ENCODE measurements at places on chromosomes 5 and 9.
A peak's percentile ranks its signal among the peaks of the same experiment; 100 is the strongest.

GRCh38 chr9:4741365-4742089 is 525 bp upstream of the AK3 start:
- peaks cover 8% of the 10 kb centered on the region for H3K4me1 ChIP-seq
- H3K4me3 ChIP-seq, result peak overlapping the region; percentile 94
- no peaks in the 10 kb centered on the region for H3K36me3 ChIP-seq
- no peaks in the 10 kb centered on the region for H3K27me3 ChIP-seq
- peak; percentile 37 for DNase-seq
- peak overlapping the region; percentile 95 for H3K27ac ChIP-seq

- peak; percentile 92 for DNase-seq
- H3K27me3 ChIP-seq, result no peaks in the 10 kb centered on the region
- peaks cover 24% of the 10 kb centered on the region for H3K4me1 ChIP-seq
- no peak overlapping the region for H3K4me3 ChIP-seq
- no peaks in the 10 kb centered on the region for H3K36me3 ChIP-seq
- H3K27ac ChIP-seq, result peak overlapping the region; percentile 63
Measured at GRCh38 chr5:38463634-38464521, 92.6 kb downstream of the LIFR start.

DNA sequence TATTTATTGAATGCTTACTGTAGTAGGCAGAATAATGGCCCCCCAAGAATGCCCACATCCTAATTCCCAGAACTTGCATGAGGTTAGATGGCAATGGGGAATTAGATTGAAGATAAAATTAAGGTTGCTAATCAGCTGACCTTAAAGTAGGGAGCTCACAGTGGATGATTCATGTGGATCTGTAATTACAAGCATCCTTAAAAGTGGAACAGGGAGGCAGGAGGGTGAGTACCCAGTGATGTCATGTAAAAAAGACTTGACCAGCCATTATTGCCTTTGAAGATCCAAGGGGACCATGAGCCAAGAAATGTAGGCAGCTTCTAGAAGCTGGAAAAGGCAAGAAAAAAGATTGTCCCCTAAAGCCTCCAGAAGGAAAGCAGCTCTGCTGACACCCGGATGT is 71.4 kb downstream of the GABBR2 start:
- DNase-seq, result no peak
- H3K4me3 ChIP-seq, result no peak overlapping the region
- H3K4me1 ChIP-seq, result no peaks in the 10 kb centered on the region
- no peak overlapping the region for H3K27ac ChIP-seq
- no peaks in the 10 kb centered on the region for H3K36me3 ChIP-seq
- H3K27me3 ChIP-seq, result peaks cover under 1% of the 10 kb centered on the region

- H3K27ac ChIP-seq, result no peak overlapping the region
- H3K27me3 ChIP-seq, result no peaks in the 10 kb centered on the region
- no peak for DNase-seq
- no peaks in the 10 kb centered on the region for H3K4me1 ChIP-seq
Measured at GRCh38 chr9:106602344-106602743, 260.6 kb upstream of the ZNF462 start.

- H3K4me1 ChIP-seq, result peaks cover 1% of the 10 kb centered on the region
- no peak overlapping the region for H3K4me3 ChIP-seq
- H3K27me3 ChIP-seq, result no peaks in the 10 kb centered on the region
- no peaks in the 10 kb centered on the region for H3K36me3 ChIP-seq
- peak; percentile 73 for DNase-seq
Measured at GRCh38 chr9:20473515-20474013, 148.7 kb downstream of the MLLT3 start.

GRCh38 chr5:72353046-72353445 is 32.9 kb downstream of the PTCD2 start:
- no peak for DNase-seq
- H3K36me3 ChIP-seq, result peaks cover 5% of the 10 kb centered on the region
- H3K27me3 ChIP-seq, result no peaks in the 10 kb centered on the region
- H3K27ac ChIP-seq, result no peak overlapping the region
- H3K4me1 ChIP-seq, result no peaks in the 10 kb centered on the region
- no peak overlapping the region for H3K4me3 ChIP-seq

DNA sequence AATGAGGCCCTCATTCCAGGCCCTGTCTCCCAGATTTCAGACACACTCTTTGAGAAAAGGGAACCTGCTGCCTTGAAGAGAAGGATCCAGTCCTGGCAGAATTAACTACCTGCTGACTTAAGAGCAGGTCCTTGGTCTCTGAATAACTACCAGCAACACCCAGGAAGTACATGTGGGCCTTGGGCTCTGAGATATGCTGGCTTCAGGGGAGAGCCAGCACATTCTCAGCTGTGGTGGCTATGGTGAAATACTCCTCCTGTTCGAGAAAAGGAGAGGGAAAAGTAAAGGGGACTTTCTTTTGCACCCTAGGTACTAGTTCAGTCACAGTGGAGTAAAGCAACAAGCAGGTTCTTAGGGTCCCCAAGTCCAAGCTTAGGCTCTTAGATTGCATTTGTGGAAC is 120.0 kb downstream of the HMHB1 start:
- H3K4me1 ChIP-seq, result no peaks in the 10 kb centered on the region
- no peak overlapping the region for H3K4me3 ChIP-seq
- H3K27me3 ChIP-seq, result no peaks in the 10 kb centered on the region
- no peak for DNase-seq

DNA sequence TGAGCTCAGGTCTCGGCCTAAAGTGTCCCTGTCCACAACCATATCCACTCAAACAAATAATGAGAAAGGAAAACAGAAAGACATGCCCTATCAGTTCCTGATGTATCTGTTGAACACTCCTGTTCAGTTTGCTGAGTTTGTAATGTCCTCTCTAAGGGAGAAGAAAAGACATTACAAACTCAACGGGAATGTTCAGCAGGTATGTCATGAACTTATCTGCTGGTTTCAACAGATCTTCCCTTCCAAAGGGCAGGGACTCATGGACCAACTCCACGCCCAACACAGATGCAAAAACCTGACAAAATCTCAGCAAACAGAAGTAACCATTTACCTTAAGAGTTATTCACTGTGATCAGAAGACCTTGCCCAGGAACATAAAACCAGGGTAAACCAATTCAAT is 23.7 kb downstream of the BICD2 start:
- no peak overlapping the region for H3K4me3 ChIP-seq
- peak overlapping the region; percentile 24 for H3K27ac ChIP-seq
- peaks cover 41% of the 10 kb centered on the region for H3K4me1 ChIP-seq
- no peaks in the 10 kb centered on the region for H3K27me3 ChIP-seq
- no peaks in the 10 kb centered on the region for H3K36me3 ChIP-seq

- peak overlapping the region; percentile 59 for H3K27ac ChIP-seq
- no peak overlapping the region for H3K4me3 ChIP-seq
- no peaks in the 10 kb centered on the region for H3K4me1 ChIP-seq
- peaks cover 52% of the 10 kb centered on the region for H3K36me3 ChIP-seq
Measured at GRCh38 chr9:137267933-137268355, 9.6 kb upstream of the TOR4A start.

- no peaks in the 10 kb centered on the region for H3K4me1 ChIP-seq
- DNase-seq, result no peak
- peaks cover 60% of the 10 kb centered on the region for H3K27me3 ChIP-seq
- H3K36me3 ChIP-seq, result no peaks in the 10 kb centered on the region
- H3K4me3 ChIP-seq, result no peak overlapping the region
Measured at GRCh38 chr5:168809218-168809617, 230.1 kb upstream of the PANK3 start.

GRCh38 chr9:133833388-133834025 is 95.4 kb upstream of the SARDH start:
- H3K27me3 ChIP-seq, result no peaks in the 10 kb centered on the region
- no peak overlapping the region for H3K27ac ChIP-seq
- no peak for DNase-seq
- no peaks in the 10 kb centered on the region for H3K4me1 ChIP-seq
- peaks cover 2% of the 10 kb centered on the region for H3K36me3 ChIP-seq
- H3K4me3 ChIP-seq, result no peak overlapping the region

- H3K36me3 ChIP-seq, result peaks cover 5% of the 10 kb centered on the region
- H3K27me3 ChIP-seq, result no peaks in the 10 kb centered on the region
- H3K4me3 ChIP-seq, result no peak overlapping the region
- no peak for DNase-seq
- peaks cover 4% of the 10 kb centered on the region for H3K4me1 ChIP-seq
Measured at GRCh38 chr9:33995449-33995848, 53.2 kb downstream of the UBAP2 start.

GRCh38 chr5:3340471-3340870 is 255.2 kb upstream of the IRX1 start:
- H3K27me3 ChIP-seq, result no peaks in the 10 kb centered on the region
- DNase-seq, result no peak
- no peaks in the 10 kb centered on the region for H3K36me3 ChIP-seq

DNA sequence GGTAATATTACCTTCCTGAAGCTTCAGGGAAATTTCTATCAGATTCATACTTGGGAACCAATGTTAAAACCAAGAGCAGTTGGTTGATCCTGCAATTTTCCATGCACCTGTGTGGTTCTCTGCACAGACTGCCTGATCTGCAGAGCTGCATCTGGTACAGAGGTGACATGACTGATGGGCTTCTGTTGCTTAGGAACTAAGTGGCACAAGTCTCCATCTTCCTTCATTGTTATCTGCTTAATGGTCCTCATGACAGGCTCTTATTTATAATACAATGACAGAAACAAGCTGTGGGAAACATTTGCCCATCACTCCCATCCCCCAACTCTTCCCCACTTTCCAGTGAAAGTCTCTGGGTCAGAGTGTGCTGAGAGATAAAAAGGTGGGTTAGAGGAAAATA is 799.1 kb downstream of the TAF11L14 start:
- no peaks in the 10 kb centered on the region for H3K36me3 ChIP-seq
- no peaks in the 10 kb centered on the region for H3K4me1 ChIP-seq
- no peaks in the 10 kb centered on the region for H3K27me3 ChIP-seq
- DNase-seq, result no peak
- H3K4me3 ChIP-seq, result no peak overlapping the region

- DNase-seq, result no peak
- H3K4me1 ChIP-seq, result no peaks in the 10 kb centered on the region
- no peak overlapping the region for H3K4me3 ChIP-seq
- no peaks in the 10 kb centered on the region for H3K27me3 ChIP-seq
- no peaks in the 10 kb centered on the region for H3K36me3 ChIP-seq
- H3K27ac ChIP-seq, result no peak overlapping the region
Measured at GRCh38 chr9:137969685-137970084, 92.1 kb downstream of the CACNA1B start.

GRCh38 chr5:142939884-142940283 is 169.7 kb downstream of the ARHGAP26 start:
- no peak overlapping the region for H3K27ac ChIP-seq
- no peaks in the 10 kb centered on the region for H3K27me3 ChIP-seq
- no peaks in the 10 kb centered on the region for H3K36me3 ChIP-seq
- H3K4me1 ChIP-seq, result no peaks in the 10 kb centered on the region

DNA sequence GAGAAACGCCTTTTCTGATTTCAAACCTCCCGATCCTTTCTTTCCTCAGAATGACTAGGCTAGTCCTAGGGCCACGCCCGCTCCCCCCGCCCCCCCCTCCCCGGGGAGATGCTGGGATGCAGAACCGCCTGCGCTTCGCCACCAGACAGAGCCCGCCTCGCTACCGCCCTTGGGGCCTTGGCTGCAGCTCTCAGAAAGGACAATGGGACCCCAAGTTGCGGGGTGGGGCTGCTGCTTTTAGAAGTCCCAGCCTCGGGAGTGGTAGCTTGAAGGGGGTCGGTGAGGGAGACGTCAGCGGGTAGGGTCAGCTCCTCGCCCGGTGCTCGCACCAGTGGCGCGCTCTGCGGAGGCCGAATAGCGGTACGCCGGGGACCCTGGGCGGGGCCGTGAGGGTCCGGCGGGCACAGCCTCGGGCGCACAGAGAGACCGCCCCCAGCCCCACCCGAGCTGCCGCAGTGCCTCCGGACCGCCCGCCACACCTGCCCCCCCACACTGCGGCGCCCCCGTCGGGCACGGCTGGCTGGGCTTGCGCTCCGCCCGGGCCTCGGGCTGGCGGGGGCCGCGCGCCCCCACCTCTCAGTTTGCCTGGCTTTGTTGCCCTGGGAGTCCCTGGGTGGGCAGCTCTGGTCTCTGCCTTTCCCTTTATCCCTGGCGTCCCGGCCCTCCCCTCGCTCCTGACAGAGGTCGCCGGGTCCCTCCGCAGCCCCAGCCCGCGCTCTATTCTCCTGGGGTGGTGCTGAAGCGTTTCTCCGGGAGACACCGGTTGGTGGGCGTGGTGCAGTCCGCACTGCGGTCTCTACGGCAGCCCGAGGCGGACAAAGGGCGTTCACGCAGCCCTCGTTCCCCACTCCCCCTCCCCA is 1.2 kb downstream of the MAP1B start:
- peak; percentile 83 for DNase-seq
- peak overlapping the region; percentile 55 for H3K4me3 ChIP-seq
- H3K27ac ChIP-seq, result no peak overlapping the region
- no peaks in the 10 kb centered on the region for H3K27me3 ChIP-seq
- H3K4me1 ChIP-seq, result peaks cover 11% of the 10 kb centered on the region

- peaks cover 6% of the 10 kb centered on the region for H3K36me3 ChIP-seq
- H3K27me3 ChIP-seq, result no peaks in the 10 kb centered on the region
- peaks cover 52% of the 10 kb centered on the region for H3K4me1 ChIP-seq
- DNase-seq, result no peak
Measured at GRCh38 chr9:131419026-131419614, 25.2 kb downstream of the PRRC2B start.

DNA sequence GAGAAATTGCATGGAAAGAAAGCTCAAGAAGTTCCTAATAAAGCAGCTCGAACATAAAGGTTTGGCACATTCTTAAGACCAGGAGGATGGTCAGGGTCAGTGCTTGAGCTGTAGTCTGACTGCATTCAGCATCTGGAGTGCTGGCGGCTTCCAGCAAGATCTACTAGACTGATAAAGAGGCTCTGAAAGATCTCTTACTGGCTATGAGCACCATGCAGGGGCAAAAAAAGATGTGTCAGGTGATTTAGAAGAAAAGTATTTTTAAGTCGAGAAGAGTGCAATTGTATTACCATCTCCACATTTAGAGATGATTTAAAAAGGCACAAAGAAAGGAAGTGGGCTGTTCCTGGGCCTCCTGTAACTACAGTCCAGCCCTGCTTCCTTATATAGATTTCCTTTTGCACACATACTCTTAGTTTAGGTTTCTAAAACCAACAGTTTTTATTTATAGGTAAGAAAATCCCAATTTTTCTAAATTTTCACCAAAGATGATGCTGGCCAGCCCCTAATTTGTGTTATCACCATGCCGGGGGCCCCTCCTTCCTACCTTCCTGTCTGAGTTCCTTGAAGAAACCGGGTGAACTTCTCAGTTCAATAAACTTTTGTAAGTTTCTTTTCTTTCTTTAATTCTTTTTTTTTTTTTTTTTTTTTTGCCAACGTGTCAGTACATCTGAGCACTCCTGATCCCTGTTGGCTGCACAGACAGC is 65.9 kb upstream of the PLPP1 start:
- no peak overlapping the region for H3K4me3 ChIP-seq
- no peaks in the 10 kb centered on the region for H3K27me3 ChIP-seq
- peak overlapping the region; percentile 73 for H3K27ac ChIP-seq
- H3K36me3 ChIP-seq, result no peaks in the 10 kb centered on the region
- peak; percentile 67 for DNase-seq
- peaks cover 54% of the 10 kb centered on the region for H3K4me1 ChIP-seq
